ENCODE measurements at places on chromosomes 4 and X. TPM values are rescaled to one million over a fixed set of nuclear protein-coding genes. Genes with fewer than 3 reads are reported as not detected.

NPFFR2 gene
- total RNA-seq, result not detected

FGFBP2 gene
- 3.2 TPM for total RNA-seq

- no peak for DNase-seq
Measured at GRCh38 chr4:20305976-20306375, 54.3 kb downstream of the SLIT2 start.

- DNase-seq, result no peak
Measured at GRCh38 chr4:71222661-71223060, 116.2 kb upstream of the SLC4A4 start.

- DNase-seq, result no peak
Measured at GRCh38 chr4:91118597-91118996, 991.4 kb downstream of the CCSER1 start.

- no peak for DNase-seq
Measured at GRCh38 chrX:151633157-151633556, 62.1 kb upstream of the PRRG3 start.

GRCh38 chrX:28205126-28205525, 223.9 kb upstream of the DCAF8L1 start:
- DNase-seq, result no peak

DNA sequence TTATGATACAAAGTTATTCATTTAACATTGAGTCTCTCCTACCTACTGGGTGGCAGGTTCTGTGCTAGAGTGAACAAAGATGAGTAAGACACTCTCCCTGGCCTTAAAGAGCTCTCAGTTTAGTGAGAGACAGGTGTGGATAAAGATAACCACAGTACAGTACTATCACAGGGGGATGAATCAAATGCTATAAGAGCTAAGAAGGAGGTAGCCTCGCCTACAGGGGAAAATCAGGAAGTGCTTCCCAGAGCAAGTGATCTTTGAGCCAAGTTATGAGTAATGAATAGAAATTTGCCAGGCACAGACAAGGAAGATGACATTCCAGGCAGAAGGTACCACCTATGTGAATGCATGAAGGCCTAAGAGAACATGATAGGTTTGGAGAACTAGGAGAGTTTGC, 3.4 kb upstream of the IGBP1 start:
- DNase-seq, result no peak

DNA sequence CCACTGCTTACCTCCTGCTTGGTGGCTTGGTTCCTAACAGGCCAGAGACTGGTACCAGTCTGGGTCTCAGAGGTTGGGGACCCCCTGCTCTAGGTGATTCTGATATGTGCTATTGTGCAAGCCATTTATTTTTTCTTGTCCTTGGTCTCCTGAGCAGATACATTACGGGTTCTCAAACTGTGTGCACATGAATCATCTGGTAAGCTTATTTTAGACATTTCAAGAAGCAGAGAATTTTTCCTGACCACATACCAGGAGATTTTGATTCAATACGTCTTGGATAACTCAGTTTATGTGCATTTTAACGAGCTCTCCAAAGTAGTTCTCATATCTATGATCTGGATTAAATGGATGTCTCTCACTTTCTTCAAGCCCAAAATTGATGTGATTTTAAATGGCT, 77.2 kb downstream of the FHIP1A start:
- no peak for DNase-seq

DNA sequence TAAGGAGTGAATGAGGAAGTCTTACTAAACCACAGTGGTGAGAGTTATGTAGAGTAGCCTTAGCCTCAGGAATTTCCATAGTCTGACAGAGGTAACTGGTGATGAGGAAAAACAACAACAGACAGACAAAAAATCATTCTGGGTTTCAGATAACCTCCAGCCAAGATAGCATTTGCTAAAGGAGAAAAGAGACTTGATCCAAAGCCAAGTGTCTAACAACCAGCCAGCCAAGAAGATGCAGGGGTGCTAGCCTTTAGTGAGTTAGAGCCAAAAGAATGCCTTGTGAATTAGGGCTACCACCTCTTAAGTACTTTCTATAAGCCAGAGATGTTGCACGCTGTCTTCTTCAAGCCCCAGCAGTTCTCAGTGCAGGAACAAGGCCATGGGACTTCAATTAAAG, 478.0 kb upstream of the CPEB2 start:
- DNase-seq, result no peak

GRCh38 chr4:62923783-62924182, 1485.5 kb downstream of the TECRL start:
- no peak for DNase-seq

DNA sequence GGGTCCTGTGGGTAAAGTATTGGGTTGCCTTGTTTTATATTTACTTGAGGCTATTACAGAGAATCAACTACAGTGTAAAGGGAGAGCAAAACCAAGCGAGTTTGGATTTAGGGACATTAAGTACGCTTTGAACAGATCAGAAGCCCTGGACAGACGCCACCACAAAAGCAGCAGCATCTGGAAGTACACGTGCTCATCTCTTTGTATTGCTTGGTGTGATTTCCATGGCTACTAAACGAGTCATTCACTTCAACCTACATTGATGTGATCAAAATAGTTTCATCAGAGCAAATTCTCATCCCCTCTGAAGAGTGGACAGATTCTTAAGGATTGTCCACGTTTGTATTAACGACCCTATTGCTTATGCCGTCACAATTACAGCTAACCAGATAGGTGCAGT, 85.1 kb downstream of the SORBS2 start:
- DNase-seq, result no peak

DNA sequence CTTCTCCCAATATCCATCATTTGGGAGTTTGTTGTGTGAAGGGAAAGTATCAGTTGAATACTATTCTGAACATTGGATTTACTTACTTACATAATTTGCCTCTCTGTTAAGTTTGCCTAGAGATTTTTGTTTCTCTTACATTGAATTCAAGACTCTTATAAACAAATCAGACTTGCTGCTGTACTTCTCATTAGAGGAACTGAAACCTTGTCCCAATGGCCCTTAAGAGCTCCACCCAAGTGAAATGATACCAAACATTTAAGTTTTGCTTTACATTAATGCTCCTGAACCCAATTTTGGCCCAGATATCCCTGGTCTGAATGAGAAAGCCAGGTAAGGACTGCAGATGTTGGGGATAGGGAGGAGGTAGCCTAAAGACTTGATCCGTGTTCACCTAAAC, 32.0 kb downstream of the HAND2 start:
- DNase-seq, result no peak

DNA sequence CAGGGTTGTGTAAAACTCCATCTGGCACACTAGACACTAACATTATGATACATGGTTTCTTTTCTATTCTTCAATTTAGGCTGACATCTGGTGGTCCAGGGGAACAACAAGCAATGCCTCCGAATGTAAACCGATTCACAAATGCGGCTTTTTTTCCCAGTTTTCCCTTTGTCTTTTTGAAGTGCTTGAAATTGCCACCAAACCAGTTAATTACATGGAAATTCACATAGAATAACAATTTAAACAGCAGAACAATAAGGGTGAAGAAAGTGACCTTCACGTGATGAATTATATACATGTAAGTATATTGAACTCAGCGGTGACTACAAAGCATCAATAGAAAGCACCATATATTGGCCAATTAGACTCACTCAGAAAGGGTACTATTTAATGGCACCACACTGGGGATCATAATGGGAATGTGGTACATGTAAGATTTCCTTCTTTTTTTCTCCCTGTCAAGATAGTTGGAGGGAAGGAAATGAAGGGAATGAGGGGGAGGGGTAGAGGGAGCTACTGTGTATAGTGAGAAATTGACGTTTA, 103.9 kb downstream of the MMRN1 start:
- DNase-seq, result no peak
